ENCODE measurements at places on chromosomes 11 and 22.

- DNase-seq, result no peak
These were observed 15.8 kb upstream of the CHADL start for GRCh38 chr22:41256254-41257253.

DNA sequence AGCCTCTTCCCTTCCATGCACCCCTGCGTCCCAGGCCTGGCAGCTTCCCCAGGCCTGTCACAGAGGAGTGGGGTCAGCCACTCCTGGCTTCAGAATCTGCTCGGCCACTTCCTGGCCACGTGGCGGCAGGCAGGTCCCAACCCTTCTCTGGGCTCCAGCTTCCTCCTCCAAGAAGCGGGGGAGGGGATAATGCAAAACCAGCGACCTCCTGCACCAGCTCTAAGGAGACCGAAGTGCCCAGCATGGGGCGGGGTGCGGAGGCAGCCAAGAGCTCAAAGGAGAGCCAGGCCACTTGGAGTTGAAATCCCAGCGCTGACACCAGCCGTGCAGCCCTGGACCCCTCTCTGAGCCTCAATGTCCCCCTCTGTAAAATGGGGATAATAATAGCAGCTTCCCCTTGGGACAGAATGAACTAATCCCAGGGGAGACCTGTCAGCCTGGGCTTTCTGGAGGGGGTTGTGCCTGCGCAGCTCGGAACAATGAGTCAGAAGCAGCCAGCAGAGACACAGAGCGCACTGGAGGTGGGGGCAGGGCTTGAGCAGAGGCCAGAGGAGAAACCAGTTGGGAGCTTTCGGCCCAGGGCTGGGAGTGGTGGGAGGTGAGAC lies 22.8 kb upstream of the PICK1 start:
- peak; percentile 90 for DNase-seq

DNA sequence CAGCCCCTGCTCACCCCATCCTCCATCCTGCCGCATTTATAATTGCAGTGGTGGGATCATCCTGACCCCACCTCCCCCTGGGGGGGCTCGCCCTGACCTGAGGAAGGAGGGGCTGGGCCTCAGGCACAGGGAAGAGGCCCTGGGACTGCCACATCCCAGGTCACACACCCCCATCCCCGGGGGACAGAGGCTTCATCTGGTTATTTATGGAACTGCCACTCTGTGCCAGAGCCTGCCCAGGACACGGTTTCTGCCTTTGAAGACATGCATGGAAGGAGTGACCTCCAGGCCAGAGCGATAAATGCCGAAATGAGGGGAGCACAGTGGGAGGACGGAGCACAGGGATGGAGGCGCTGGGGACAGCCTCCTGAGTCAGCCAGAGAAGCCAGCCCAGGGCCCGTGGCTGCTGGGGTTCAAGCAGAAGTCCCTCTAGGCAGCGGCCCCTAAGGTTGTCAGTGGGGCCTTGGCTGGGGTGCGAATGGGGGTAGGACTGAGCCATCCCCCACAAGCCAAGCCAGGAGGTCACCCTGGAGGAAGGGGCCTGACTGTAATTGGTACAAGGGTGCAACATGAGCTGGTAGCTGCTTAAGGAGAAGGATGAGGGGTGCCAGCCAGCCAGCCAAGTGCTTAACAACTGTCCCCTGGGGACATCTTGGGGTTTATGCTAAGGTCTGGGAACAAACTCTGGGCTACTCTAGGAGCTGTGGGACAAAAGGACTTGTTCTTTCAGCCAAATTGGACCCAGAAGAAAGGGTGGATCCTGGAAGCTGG lies 51.4 kb upstream of the SHISAL1 start:
- no peak for DNase-seq

- DNase-seq, result no peak
These were observed 44.3 kb upstream of the BMAL1 start for GRCh38 chr11:13233173-13233745.

GRCh38 chr11:45769960-45770359 lies 35.0 kb upstream of the SLC35C1 start:
- no peak for DNase-seq

DNA sequence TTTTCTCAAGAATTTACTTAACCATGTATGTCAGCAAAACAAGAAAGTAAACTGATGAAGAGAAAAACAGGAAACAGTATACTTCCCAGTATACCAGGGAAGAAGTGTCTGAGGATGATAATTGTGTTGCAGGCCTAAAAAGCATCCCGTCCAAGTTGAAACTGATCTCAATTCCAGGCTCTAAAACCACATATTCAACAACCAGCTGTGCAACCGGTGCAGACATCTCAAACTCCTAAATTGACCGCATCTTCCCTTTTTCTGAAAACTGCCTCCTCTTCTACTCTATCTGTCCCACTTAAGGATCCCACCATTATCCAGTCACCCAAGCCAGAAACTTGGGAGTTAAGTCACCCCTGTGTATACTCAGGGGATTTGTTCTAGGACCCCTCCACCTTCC lies 47.2 kb downstream of the CCDC83 start:
- no peak for DNase-seq

- peak; percentile 78 for DNase-seq
These were observed 21.0 kb upstream of the RAB30 start for GRCh38 chr11:83092488-83093384.

DNA sequence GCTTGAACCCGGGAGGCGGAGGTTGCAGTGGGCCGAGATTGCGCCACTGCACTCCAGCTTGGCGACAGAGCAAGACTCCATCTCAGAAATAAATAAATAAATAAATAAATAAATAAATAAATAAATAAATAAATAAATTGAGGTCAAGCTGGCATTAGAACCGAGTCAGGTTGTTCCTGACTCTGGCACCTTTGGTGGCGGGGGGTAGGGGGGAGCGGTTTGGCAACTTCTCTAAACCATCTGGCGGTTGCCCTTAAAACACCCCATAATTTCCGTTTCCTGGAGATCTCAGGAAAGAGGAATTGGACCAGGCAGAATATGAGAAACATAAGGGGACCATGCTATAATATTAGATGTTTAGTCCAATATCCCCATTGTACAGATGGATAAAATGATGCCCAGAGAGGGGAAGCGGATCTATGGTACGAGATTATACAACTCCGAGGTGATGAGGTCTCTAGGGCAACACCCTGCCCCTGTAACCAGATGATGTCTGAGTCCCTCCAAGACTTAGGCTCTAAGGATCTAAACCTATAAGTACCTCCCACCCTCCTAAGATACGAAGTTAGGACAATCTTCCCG lies 785 bp downstream of the CLPB start:
- no peak for DNase-seq

DNA sequence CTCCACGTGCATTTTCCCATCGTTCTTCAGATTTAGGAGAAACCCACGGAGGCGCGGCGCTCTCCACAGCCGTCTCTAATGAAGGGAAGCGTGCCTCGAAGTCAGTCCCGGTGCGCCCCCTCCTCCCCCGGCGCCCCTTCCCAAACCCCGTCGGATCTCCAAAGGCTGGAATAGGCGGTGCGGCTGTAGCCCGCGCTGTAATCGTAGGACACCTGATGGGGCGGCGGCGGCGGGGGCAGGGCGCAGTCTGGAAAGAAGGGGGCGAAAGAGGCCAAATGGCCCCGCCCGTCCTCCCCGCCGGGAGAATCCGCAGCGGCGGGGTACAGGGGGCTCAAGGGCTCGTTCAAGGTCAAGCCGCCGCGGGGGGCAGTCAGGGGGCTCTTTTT lies 1.3 kb downstream of the FAM181B start:
- peak; percentile 28 for DNase-seq

DNA sequence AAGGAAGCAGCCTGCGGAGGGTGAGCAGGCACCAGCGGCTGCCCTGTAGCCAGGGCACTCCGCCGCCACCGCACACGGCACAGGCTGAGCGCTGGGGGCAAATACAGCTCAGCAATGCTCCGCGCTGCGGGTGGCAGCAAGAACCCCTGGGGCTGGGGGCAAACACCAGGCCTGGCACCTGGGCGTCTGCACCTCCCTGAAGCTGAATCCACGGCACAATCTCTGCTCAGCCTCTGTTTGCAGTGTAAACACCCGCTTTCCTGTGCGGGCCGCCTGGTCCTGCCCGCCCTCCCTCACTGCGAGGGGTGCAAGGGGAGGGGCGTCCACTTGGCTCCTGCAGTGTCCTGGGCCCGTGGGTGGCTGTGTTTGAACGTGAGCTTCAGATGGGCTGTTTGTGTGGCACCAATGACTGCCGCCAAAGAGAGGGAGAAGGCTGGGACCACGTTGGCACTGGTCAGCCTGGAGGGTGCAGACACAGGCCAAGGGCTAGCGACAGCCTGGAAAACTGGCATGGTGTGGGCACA lies 14.8 kb upstream of the MPPED1 start:
- DNase-seq, result peak; percentile 66

GRCh38 chr11:31419138-31419537 lies 49.5 kb downstream of the DNAJC24 start:
- DNase-seq, result no peak

DNA sequence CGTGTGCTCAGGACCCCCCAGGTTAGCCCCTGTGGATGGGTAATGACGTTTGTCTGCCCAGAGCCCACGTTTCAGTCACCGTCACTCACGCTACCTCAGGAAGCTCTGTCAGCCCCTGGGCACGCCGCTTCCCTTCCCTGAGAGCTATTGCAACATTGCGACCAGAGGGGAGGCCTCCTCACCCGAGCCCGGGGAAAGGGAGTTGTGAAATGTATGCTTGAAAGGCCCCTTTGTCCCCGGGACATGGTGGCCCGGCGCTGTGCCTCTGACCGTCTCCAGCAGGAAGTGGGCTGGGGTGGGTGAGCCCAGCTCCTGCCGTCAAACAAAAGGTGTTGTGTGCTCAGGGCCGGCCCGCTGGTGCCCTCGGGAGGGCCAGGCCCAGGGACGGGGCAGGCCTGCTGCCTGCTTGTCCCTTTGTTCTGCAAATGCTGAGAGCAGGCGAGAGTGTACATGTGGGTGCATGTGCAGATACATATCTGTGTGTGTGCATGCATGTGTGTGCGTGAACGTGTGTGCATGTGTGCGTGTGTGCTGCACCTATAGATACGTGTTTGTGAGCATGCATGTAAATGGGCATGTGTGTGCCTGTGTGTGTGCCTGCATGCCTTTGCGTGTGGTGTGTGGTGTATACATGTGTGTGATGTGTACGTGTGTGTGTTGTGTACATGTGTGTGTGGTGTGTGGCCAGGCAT lies 1125.0 kb downstream of the BRD1 start:
- DNase-seq, result peak; percentile 31

DNA sequence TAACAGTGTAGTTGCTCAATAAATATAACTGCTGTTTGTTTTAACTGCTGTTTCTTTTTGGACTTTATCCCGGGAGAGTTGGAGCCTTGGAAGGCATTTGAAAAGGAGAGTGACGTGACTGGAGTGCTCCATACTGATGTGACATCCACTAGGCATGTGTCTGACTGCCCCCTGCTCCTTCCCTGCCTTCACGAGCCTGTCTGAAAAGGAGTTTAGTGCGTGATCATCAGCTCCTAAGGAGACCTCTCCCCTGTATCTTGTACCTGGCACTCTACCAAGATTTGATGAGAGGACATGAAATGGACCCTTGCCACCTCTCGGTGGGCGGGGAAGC lies 22.9 kb downstream of the ZBTB16 start:
- DNase-seq, result no peak

DNA sequence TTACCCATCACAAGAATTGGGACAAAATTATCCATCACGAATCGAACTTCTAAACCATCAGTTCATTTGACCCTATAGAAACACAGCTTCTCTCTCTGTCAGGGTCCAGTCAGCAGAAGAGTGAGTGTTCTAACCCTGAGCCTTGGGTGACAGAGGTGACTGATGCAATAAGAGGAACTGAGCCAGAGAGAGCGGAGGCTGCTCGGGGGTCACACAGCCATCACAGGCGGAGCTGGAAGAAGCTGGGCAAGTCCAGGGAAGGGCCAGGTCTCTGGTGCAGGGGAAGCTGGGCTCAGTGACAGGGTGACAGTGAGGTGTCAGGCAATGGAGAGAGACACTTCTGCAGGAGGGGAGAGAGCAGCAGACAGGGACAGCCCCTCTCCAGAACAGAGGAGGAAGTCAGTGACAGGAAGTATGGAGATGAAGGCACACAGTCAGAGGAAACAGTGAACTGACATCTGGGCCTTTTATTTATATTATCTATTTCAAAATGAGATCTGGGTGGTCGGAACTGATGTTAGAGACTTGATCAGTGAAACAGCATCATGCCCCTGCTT lies 184.0 kb upstream of the TBCEL start:
- no peak for DNase-seq

DNA sequence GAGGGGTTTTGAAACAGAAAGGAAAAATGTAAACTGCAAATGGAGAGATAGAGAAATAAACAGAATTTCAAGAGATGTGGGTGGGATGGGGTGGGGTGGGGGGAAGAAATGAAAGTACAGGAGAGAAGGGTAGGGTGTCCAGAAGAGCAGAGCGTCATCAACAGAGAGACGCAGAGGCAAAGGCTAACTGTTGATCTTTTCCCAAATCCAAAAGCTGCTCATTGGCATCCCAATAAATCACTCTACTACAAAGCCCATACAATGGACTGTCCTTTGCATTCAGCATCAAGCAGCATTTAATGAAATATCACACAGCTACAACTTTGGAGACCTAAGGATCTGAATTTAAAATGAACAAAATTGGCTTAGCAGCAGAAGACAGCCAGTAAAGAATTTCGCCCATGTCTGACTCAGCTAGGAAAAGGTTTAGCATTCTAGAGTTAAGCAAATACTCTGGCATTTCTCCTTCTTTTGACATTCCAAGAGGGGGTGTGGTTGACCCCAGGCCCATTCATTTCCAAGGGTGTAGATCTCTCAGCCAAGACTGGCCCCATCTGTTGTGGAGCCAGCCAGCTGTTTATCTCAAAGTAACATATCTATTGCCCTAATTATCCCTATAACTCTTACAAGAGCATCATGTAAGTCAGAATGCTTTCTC lies 1.5 kb downstream of the RAB30 start:
- no peak for DNase-seq

GRCh38 chr22:48957987-48958321 lies 869.7 kb downstream of the BRD1 start:
- DNase-seq, result no peak

- DNase-seq, result no peak
These were observed 12.4 kb upstream of the PRRG4 start for GRCh38 chr11:32817181-32817851.

DNA sequence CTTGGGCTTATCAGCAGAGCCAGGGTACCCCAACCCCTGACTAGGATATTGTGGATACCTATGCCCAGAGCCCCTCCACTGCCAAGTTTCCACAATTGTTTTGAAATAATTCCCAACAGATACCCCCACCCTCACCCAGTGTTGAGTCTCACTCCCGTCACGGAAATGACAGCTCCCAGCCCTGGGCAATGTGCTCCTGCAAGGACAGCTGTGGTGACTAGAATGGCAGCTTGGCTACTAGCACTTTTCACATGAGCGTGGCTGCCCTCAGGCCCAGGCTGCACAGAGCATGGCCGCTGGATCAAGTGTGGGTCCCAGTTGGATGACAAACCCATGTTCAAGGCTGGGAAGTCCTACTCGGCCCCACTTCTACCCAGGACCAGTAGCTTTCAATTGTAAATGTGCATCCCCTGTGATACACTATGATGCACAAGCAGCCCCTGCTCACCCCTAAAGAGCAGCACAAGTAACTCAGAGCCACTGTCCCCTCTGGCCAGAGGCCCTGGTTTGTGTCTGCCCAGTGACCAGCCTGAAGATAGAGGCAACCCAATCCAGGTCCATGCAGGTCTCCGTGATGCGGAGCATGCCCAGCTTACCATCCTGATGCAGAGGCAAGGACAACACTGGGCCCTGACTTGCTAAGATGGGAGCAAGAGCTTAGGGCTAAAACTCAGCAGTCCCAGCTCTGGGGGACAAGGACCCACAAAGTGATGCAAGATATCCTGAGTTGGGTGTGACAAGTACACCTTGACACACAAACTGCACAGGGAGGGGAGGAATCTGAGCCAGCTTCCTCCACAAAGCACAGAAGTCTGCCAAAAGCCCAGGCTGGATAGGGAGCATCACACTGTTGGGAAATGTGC lies 13.2 kb downstream of the KCNQ1OT1 start:
- no peak for DNase-seq

- DNase-seq, result no peak
These were observed 7.2 kb downstream of the GRK2 start for GRCh38 chr11:67273260-67273990.
